ENCODE measurements at places on chromosomes 3 and 15. TPM values are rescaled to one million over a fixed set of nuclear protein-coding genes. Genes with fewer than 3 reads are reported as not detected.

Gene IL16
- not detected for total RNA-seq

Gene CASR
- total RNA-seq: not detected

Gene GPR171
- total RNA-seq: not detected

Gene ARHGEF3
- total RNA-seq: 9.5 TPM

Gene RNU5B-1
- not detected for total RNA-seq

Gene EPHB3
- 6.7 TPM for total RNA-seq

Gene LRRN1
- 0.08 TPM for total RNA-seq

Gene SHC4
- total RNA-seq: 0.04 TPM

Gene ARL6IP5
- 78.1 TPM for total RNA-seq

Gene ALDH1A3
- total RNA-seq: 1,053 TPM

Gene NME9
- not detected for total RNA-seq

Gene FANCD2OS
- not detected for total RNA-seq

Gene PLIN1
- total RNA-seq: 0.08 TPM

Gene ZNF860
- 3.7 TPM for total RNA-seq

Gene PCSK6
- 2.1 TPM for total RNA-seq

Gene KBTBD13
- total RNA-seq: not detected

Gene CLCN2
- total RNA-seq: 3.1 TPM

Gene P2RY1
- total RNA-seq: 2.0 TPM
